ENCODE measurements at places on chromosomes 7 and 10. TPM values are rescaled to one million over a fixed set of nuclear protein-coding genes. Genes with fewer than 3 reads are reported as not detected.

Gene ERV3-1
- polyA plus RNA-seq, result 13.5 TPM

Gene GPR26
- polyA plus RNA-seq, result 0.59 TPM

Gene KLF14
- polyA plus RNA-seq, result 0.83 TPM

Gene VAX1
- polyA plus RNA-seq, result 0.48 TPM

Gene ARL5B
- polyA plus RNA-seq, result 2.9 TPM

Gene GOLGA7B
- polyA plus RNA-seq, result 10.7 TPM

Gene SFXN2
- 5.7 TPM for polyA plus RNA-seq

Gene IL6
- 1.6 TPM for polyA plus RNA-seq

Gene TAS2R5
- not detected for polyA plus RNA-seq

Gene IQUB
- polyA plus RNA-seq, result 0.20 TPM

Gene FAM25C
- not detected for polyA plus RNA-seq

Gene OR2A42
- polyA plus RNA-seq, result not detected

Gene ABCC2
- not detected for polyA plus RNA-seq

Gene SH2B2
- polyA plus RNA-seq, result 8.3 TPM

Gene CHST3
- 11.4 TPM for polyA plus RNA-seq

Gene PNLIP
- polyA plus RNA-seq, result not detected

Gene ELMO1
- 76.4 TPM for polyA plus RNA-seq

Gene VSTM2A
- 5.9 TPM for polyA plus RNA-seq

Gene ZNF487
- 7.7 TPM for polyA plus RNA-seq

Gene ST8SIA6
- 0.46 TPM for polyA plus RNA-seq

Gene EBLN1
- polyA plus RNA-seq, result not detected

Gene NUP42
- polyA plus RNA-seq, result 14.0 TPM
